ENCODE measurements at places on chromosomes 5 and 9. TPM values are rescaled to one million over a fixed set of nuclear protein-coding genes. Genes with fewer than 3 reads are reported as not detected.

The TNIP1 gene
- total RNA-seq, result 60.0 TPM

The ZDHHC11 gene
- 1.00 TPM for total RNA-seq

The RNF180 gene
- total RNA-seq, result 0.74 TPM

The NME5 gene
- 1.6 TPM for total RNA-seq

The FST gene
- total RNA-seq, result 68.3 TPM

The FUBP3 gene
- 38.1 TPM for total RNA-seq

The MYO10 gene
- total RNA-seq, result 105 TPM

The ICE1 gene
- 14.9 TPM for total RNA-seq

The SHROOM1 gene
- 2.6 TPM for total RNA-seq

The TAF7 gene
- 97.5 TPM for total RNA-seq

The NEUROG1 gene
- not detected for total RNA-seq

The PDE6A gene
- not detected for total RNA-seq

The NR5A1 gene
- not detected for total RNA-seq

The DCTN3 gene
- 113 TPM for total RNA-seq

The CCDC183 gene
- 0.28 TPM for total RNA-seq

The MSX2 gene
- total RNA-seq, result 1.1 TPM

The ZBTB34 gene
- 5.4 TPM for total RNA-seq

The TMEFF1 gene
- 0.57 TPM for total RNA-seq

The WNK2 gene
- total RNA-seq, result not detected

The CD74 gene
- 1.8 TPM for total RNA-seq

The SPINK4 gene
- 0.74 TPM for total RNA-seq

The OBP2B gene
- not detected for total RNA-seq

The FOXD4 gene
- 0.28 TPM for total RNA-seq

The LIFR gene
- total RNA-seq, result 49.4 TPM

The COX7C gene
- 241 TPM for total RNA-seq

The DPP7 gene
- total RNA-seq, result 68.8 TPM

The SLC22A4 gene
- 0.83 TPM for total RNA-seq

The SPINK6 gene
- 15.6 TPM for total RNA-seq

The LEAP2 gene
- 0.14 TPM for total RNA-seq

The IFNB1 gene
- total RNA-seq, result not detected
